CD4-positive, alpha-beta T cell treated with Interleukin-4 for 4 hours (primary cell): ENCODE measurements at places on chromosomes 2 and 18.

GRCh38 chr18:7830468-7830867 lies 263.4 kb downstream of the PTPRM start:
- no peak for DNase-seq

DNA sequence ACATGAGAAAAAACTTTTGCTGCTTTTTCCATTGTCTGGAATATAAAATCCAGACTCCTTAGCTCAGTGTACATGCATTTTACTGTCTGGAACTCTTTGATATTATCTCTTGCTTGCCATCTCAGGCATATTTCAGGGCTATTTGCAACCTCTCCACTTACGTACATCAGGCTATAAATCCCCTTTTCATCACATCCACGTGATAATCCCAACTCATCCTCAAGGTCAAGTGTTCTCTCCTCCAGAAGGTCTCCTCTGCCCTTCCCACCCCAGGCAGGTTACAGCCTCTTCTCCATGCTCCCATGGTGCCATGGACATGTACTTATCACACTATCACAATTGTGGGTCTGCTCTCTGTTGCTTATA lies 202.5 kb upstream of the RBMS1 start:
- no peak for DNase-seq

GRCh38 chr18:43275546-43275945 lies 1.7 kb downstream of the SYT4 start:
- no peak for DNase-seq

GRCh38 chr18:10304853-10305252 lies 149.6 kb upstream of the APCDD1 start:
- no peak for DNase-seq

DNA sequence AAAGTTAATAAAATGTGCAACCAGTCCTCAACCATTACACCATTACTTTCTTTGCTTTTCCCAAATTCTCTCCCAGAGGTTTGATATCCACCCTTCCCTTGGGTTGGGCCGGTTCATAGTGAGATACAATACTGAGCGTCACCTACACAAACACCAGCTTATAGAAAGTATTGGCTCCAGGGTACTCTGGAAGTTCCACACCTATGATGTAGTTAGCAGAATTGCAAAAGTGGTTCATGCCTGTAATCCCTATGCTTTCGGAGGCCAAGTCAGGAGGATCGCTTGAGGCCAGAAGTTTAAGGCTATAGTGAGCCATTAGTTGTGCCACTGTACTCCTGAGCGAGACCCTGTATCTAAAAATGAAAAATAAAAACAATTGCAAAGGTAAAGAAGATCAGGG lies 15.3 kb upstream of the MAP4K3 start:
- DNase-seq, result no peak
